NCI-H187 (cell line): ENCODE measurements at places on chromosomes 1 and 21.

- no peak for DNase-seq
These were observed 24.5 kb downstream of the PLEKHM2 start for GRCh38 chr1:15708486-15709137.

DNA sequence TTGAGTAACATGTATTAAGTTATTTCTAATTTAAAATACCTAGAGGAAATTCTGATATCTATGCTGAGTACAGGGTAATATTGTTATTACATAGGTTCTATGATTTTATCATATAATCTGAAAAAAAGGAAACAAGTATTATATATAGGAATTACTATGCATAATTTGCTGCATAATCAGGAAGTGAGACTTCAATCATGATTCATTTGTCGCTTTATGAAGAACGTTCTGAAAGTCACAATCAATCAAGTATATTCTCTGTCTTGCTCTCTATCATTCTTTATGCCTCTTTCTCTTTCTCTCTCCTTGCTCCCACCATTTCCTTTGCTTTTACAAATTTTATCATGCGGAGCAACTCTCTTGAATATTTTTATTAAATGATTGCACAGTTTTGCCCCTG, 1130.3 kb downstream of the PLA2G4A start:
- no peak for DNase-seq

DNA sequence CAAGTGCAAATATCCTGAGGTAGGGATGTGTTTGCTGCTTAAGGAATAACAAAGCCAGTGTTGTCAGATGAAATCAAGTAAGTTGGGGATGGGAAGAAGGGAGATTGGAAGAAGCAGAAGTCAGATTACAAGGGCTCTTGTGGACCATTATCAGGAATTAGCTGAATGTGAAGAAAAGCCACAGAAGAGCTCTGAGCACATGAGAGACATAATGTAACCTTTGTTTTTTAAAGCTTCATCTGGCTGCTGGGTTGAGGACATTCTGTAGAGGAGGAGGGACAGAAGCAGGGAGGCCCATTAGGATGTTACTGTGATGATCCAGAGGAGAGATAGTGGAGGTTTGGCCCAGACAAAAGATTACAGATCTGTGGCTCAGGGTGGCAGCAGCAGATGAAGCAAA, 111.7 kb downstream of the DUSP10 start:
- DNase-seq = no peak

DNA sequence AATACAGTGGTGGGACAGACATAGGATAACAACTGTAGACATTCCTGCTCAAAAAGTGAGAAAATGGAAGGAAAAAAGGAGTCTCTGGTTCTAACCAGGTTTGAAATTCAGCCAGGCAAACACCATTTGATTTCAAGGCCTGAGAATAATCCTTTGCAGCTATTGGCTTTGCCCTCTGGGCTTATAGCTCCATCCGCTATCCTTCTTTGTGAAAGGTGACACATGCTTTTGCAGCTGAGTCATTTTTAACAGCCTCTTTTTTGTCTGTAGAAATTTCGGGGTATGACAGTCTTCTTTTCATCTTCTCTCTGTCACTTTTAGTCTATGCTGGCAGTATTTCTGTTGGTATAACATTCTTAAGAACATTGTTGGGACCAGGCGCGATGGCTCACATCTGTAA, 16.2 kb downstream of the SDHC start:
- no peak for DNase-seq

DNA sequence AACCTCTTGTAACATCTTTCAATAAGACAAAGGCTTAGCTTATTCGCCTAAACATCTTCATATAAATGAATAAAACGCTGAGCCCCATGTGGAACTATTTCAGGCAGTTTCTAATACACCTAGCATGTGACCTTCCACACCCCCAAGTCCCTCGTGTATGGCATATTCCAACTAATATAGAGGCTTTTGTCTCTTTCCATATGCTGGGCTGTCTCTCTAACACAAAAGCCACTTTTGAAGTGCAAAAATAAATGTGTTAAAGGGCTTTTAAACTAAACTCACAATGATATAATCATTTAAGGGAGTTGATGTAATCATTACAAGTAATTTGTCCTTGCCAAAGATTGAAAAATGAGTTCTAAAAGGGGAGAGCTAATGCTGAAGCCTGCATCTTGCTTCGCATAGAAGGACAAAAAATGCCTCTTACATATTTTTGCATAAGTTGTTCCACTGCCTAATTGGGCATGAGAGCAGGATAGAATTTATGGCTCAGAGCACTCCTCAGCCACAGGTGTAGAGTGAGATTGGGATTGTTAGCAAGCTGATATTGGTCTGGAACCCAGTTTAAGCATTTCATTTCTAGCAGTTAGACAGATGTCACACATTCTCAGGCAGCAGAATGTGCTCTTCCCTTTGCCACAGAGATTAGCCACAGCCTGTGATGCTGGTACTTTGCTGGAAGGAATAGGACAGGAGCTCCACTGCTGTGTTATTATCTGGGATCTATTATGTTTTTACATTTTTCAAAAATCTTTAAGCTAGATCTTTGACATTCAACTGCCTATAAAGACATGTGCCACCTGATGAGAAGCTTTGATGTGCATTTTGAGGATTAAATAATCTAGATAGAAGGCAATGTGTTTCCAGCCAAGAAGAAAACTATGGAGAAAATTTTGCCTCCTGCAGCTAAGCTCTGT, 1044.4 kb downstream of the ADGRL2 start:
- no peak for DNase-seq

GRCh38 chr1:233505130-233505529, 108.8 kb upstream of the KCNK1 start:
- no peak for DNase-seq

DNA sequence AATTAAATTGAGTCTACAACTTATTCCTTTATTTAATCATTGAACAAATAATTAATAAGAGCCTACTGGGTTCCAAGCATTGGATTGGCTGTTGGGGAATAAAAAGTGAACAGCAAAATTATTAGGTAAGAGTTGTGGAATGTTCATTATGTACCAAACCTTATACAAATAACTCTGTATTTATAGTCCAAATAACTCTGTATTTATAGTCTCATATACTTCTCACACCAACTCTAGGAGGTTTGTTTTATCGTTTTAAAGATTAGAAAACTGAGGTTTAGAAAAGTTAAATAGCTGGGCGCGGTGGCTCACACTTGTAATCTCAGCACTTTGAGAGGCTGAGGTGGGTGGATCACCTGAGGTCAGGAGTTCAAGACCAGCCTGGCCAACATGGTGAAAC, 40.6 kb downstream of the RGS2 start:
- DNase-seq = no peak

DNA sequence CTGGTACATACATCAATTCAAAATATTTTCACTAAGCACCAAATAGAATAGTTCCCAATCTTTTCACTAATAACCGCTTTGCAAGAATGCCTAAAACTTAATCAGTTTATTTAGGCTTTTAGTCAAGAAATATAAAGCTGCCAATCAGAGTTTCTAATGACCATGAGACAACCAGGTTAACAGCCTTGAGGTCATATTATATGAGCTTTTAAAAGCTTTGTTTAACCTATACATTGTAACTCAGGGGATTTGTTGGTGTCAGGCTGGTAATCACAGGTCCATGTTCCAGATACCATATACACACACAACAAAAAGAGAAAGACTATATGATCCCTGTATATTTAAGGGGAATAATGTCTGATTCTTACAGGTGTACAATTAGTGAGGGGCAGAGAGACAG, 246.2 kb upstream of the ADGRL2 start:
- no peak for DNase-seq

DNA sequence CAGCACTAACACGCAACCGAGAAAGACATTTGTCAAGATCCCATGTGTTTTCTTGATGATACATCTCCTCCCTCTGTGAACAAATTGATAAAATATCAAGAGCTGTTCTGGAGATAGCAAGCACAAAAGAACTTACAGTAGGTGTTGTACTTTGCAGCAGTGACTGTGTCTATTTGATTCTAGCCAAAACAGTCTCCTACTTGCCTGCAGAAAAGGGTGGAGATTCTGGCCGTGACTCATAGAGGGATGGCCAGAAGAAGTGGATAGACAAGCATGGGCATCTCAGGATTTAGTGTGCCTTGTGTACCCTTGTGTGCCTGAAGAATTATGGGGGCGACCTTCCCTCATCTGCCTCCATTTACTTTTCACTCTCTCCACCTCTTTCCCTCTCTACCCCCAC, 458.4 kb upstream of the LRRC7 start:
- no peak for DNase-seq

- DNase-seq = no peak
These were observed 58.7 kb downstream of the RABGAP1L start for GRCh38 chr1:174217787-174218574.

DNA sequence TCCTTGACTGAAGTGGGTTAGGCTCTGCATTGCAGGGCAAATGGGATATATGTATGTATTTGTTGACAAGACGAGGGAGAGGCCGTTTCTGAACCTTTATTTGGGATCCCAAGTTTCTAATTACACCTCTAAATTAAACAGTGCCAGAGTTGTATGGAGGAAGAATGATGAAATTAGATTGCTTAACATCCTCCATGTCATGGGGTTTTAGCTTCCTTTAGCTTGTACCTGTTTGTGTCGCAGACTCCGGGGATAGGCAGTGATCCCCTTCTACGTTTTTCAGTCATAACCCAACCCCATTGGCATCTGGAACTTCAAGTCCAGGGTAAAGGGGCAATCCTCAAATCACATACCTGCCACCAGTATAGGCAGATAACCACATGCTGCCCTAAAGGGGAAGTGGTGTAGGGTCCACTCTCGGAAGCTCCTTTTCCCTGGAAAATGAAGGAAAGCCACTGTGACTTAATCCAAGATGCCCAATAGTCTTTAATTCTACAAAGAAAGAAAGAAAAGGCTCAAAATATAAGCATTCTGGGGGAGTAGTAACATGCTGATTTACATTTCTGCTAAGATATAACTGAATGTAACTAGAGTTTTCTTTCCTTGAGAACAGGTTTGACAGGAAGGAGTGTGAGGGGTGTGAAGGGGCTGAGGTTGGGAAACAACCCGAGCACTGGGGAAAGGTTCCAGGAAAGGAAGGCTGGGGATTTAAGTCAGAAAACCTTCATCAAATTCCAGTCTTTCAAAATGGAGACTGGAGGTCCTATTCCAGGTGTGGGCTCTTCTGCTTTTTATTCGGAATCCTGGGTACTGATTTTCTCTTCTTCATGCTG, 77.6 kb downstream of the RGL1 start:
- DNase-seq = no peak

DNA sequence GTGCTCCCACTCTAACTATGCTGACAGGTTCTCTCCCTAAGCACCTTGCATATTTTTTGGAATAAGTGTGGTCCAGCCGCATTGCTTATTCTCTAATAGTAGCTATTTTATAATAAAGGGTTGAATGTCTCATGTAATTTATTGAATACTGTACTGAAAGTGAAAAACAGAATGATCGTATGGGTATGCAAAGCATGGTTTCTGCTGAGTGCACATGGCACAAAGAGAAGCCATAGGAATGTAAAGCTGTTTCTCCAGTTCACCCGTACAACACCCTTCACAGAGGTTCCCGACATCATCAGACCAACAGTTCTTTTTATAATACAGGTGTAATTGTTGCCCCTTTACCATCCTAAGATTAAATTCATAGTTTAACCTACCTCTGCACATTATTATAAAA, 8.9 kb upstream of the HAO2 start:
- no peak for DNase-seq

GRCh38 chr1:204616641-204617040, 68.9 kb downstream of the LRRN2 start:
- no peak for DNase-seq

DNA sequence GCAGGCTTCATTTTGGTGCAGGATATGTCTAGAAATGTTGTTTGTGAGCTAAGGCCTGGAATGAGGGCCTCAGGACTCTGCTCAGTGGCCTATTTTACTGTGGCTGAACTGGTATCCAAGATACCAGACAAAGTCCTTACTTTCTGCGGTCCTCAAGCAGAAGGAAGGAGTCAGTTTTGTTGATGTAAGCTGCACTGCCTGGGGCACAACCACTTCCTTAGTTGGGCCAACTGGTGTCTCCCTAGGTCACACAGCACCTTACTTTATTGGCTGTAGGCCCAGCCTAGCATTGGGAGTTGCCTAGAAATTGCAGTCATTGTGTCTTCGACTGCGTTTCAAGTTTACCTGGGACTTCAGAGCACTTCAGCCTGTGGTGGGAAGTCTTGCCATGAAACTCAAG, 1322.7 kb downstream of the AMY1C start:
- no peak for DNase-seq

- DNase-seq = no peak
These were observed 36.0 kb downstream of the GPR3 start for GRCh38 chr1:27428316-27429028.

GRCh38 chr1:23529146-23530086, 1.6 kb downstream of the E2F2 start:
- peak; percentile 24 for DNase-seq

GRCh38 chr1:71046891-71047634, 553 bp downstream of the PTGER3 start:
- no peak for DNase-seq

- no peak for DNase-seq
These were observed 70.3 kb upstream of the RGL1 start for GRCh38 chr1:183734543-183735036.
